ENCODE measurements at places on chromosomes 2 and 18. TPM values are rescaled to one million over a fixed set of nuclear protein-coding genes. Genes with fewer than 3 reads are reported as not detected.

The SFT2D3 gene
- 6.2 TPM for total RNA-seq

The BOLL gene
- total RNA-seq = not detected

DNA sequence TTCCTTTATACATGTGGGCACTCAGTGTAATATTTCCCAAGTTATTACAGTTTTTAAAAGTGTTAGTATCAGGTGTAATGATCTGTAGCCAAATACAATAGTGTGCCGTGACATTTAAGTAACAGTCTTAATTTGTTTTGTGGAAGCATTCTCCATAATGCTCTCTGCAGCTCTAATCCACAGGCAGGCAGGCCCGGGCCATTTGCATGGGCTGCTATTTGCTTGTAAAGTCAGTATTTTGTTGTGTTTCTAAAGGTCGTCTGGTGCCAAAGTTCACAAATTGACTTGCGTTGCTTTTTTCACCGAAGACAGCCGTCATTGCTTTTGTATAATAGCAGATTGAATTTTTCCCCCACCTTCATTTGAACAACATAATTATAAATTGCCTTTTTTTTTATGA is 153.0 kb downstream of the GBX2 start:
- no peak for DNase-seq

- DNase-seq = no peak
Measured at GRCh38 chr2:71008342-71008741, 13.7 kb upstream of the TEX261 start.

GRCh38 chr2:240514631-240515030 is 43.2 kb downstream of the ANKMY1 start:
- DNase-seq = no peak

DNA sequence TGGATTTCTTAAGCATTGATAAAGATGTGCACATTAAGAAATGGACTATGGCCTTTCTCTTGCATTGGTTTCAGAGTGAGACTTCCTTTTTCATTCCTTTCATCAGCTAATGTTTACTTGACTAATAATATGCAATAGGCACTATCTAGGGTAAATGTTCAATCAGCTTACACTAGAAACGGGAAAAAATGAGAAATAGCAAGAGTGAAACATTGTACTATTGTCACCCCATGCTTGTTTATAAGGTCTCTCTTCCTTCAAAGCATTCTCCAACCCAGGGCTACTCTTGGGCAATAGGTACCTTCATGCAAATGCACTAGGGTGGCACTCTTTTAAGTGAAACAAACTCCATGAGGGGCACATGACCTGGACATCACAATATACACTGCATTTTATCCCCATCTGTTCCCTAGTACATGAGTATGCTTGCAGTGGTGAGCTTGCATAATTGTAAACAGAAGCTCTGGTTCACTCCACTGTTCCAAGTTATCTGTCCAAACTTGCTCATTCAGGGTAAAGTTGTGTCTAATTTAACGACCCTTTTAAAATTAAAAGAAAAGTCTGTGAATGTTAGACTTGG is 402.3 kb downstream of the ERBB4 start:
- no peak for DNase-seq

The SLC9A4 gene
- 0.05 TPM for total RNA-seq

The PROKR1 gene
- not detected for total RNA-seq

The HOXD9 gene
- not detected for total RNA-seq

GRCh38 chr18:58491773-58492752 is 136.8 kb downstream of the ALPK2 start:
- no peak for DNase-seq

- DNase-seq = no peak
Measured at GRCh38 chr2:136204971-136205370, 87.0 kb upstream of the CXCR4 start.

DNA sequence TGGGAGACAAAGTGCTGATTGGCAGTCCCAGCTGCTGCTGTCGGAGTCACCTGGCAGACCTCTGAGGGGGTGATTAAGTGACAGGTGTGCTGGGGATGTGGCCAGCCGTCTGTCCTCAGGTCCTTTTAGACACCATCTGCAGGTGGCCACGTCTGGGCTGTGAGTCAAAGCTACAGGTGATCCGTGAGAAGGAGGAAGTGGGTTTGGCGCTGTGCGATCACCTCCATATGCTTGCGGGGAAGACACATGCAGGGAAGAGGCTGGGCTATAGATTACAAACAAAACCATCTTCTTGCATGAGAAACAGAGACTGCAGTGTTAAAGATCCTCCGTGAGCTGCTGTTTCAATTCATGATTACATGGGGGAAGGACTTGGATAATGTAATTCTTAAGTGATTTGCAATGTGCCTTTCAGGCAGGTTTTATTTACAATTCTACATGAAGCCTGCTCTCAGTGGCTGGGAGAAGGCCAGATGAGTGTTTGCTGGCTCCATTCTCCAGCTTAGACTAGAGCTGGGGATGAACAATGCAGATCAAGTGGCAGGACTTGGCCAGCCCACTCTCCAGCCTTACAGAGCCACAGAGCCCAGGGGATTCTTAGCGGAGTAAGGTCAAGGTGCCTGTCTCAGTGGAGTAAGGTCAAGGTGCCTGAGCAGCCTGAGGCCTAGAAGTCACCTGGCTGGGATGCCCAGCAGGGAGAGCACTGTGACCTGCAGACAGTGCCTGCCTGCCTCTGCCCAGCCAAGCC is 87.8 kb downstream of the LYPD1 start:
- no peak for DNase-seq

DNA sequence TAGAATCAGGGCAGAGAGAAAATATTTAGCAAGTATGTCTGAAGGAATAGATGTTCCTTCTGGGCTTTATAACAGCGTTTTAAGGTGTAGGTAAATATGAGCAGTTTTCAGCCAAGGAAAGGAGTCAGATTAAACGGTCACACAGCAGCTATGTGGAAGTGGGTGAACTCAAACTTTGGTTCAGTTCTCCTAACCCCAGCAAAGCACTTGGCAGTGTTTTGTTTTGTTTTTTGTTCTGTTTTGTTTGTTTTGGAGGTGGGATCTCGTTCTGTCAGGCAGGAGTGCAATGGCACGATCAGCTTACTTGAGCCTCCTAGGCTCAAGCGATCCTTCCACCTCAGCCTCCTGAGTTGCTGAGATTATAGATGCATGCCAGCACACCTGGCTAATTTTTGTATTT is 24.6 kb downstream of the TANC1 start:
- DNase-seq = no peak

- DNase-seq = no peak
Measured at GRCh38 chr18:46693996-46694395, 37.0 kb upstream of the LOXHD1 start.

GRCh38 chr2:96867756-96868554 is 1.9 kb downstream of the SEMA4C start:
- DNase-seq = no peak

The PTH2R gene
- not detected for total RNA-seq

DNA sequence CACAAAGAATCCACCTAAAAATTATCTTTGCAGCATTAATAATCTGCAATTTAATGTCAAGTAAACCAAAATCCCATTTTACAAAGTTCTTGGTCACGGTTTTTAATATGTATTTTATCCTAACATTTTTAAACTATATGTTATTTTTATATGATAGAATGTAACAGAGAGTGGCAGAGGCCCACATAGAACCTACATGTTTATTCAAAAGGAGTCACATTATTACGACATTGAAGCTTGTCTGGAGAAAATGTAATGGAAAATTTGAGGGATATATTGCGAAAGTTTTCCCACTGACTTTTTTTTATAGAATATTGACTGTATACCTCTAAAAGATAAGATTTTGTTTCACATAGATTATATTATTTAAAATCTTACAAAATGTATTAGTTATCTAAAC is 89.7 kb upstream of the COL3A1 start:
- DNase-seq = no peak

DNA sequence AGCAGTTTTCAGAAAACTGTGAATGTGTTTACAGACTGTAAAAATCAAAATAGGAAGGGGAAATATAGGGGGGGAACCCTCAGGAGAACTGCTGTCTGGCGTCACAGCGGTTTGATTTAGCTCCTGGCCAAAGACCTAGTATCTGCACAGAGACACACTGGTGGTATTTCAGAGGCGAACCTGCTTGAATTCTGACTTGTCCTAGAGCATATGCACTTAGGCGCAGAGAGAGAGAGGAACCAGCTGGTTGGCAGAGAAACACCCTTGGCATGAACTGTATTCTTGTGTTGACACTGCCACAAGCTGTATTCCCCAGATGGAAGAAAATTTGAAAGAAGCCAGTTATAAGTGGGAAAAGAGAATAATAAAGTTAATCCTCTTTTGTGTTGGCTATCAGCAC is 506.5 kb upstream of the NRP2 start:
- no peak for DNase-seq

GRCh38 chr2:47259829-47260228 is 104.7 kb upstream of the STPG4 start:
- DNase-seq = no peak

The CNDP1 gene
- not detected for total RNA-seq

The MRPL33 gene
- total RNA-seq = 50.1 TPM

GRCh38 chr2:46122318-46122976 is 174.8 kb upstream of the EPAS1 start:
- DNase-seq = no peak

DNA sequence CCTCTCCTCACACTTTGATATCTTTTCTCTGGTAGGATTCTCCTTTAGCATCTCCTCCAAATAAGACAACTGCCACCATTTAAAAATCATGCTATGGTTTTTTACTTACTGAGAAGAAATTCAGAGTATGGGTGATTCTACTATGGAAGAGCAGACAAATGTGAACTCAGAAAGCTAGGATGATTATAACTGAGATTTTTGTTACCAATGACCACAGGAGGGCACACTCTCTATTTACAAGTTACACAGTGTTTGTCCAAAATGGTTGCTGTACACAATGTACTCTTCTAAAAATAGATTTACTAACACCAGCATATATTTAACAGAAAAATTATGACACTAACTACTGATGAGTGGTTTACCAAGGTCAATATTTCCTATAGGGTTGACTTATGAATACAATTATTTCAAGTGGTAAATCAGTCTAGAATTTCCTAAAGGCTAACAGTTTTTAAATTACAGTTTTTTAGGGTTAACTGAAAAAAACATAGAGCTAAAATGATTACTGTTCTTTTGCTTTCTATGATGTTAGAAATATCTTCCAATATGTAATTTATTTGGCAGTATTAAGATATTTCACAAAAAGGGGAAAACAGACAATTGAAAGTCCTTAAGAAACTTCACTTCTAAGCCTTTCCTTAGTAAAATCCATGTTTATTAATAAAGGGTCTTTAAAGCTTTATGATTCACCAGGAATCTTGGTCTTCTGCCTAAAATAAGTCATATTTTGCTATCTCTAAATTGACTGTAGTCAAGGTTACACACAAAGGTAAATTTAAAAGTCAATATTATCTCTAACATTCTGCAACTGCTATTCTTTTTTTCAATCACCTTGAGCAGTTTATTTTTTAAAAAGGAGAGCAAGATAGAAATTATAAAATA is 57.2 kb downstream of the MAP4K3 start:
- peak; percentile 31 for DNase-seq

- no peak for DNase-seq
Measured at GRCh38 chr2:20106746-20107145, 55.3 kb upstream of the LAPTM4A start.

The MDH1B gene
- 1.0 TPM for total RNA-seq

GRCh38 chr18:48840491-48840877 is 110.3 kb downstream of the SMAD7 start:
- no peak for DNase-seq

DNA sequence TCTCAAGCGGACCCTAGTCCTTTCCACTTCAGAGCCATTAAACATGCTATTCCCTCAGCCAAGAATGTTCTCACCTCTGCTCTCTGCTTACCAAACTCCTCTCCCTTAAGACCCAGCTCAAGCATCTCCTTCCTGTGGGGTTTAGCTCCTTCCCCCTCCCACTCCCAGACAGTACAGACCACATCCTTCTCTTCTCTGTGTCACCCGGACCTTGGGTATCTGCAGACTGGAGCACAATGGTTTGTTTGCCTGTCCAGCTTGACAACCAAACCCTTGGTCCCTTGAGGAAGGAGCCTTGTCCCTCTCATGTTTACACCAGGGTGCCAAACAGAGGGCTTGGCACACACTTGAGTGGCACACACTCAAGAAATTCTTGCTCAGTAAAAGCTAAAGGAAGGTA is 4.1 kb upstream of the CD8A start:
- no peak for DNase-seq

DNA sequence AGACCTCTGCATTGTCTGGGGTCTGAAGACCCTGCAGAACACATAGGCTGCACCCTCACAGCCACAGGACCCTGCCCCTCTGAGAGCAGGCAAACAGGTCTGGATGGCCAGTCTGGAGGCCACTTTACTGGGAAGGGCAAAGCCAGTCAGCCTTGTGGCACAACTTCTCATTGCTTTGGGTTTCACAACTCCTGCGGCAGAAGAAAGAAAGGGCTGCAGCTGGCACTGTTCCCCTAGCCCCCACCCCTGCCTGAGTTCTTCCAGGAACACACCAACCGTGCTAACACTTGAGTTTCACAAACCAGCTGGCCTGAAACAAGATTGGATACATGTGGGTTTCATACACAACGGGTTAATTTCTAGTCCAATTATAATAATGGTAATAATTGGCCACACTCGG is 276.5 kb upstream of the MGAT5 start:
- no peak for DNase-seq

- no peak for DNase-seq
Measured at GRCh38 chr2:32386739-32387138, 29.9 kb downstream of the BIRC6 start.

The RAB31 gene
- 23.3 TPM for total RNA-seq

GRCh38 chr18:13629841-13630715 is 96.3 kb downstream of the FAM210A start:
- peak; percentile 48 for DNase-seq

GRCh38 chr18:28582724-28583123 is 405.8 kb upstream of the CDH2 start:
- no peak for DNase-seq

- no peak for DNase-seq
Measured at GRCh38 chr2:231900486-231900942, 25.7 kb downstream of the NPPC start.

DNA sequence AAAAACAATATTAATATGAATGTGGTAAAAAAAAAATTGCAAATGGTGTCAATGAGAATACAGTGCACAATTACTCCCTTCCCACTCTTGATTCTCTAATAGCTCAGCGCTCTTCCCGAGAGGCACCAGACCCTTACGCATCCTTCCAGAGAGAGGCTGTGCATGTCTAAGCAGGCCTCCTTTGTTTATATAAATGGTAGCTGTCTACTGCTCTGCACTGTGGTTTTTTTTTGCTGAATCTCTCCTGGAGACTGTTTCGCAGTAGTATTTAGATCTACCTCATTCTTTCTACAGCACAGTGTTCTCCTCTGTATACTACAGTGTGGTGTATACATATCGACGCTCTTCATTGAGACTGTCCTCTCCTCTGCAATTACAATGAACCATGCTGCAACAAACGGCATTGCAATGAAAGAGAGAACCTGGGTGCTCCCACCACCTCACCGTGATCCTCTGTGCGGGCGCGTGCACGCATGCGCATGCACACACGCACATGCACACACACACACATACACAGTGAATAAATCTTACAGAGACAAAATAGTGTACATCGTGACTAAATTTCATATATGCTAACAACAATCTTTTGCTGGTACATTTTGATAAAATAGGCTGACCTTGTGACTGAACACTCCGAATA is 19.4 kb downstream of the SEPTIN10 start:
- no peak for DNase-seq

- no peak for DNase-seq
Measured at GRCh38 chr2:209314653-209315052, 109.2 kb upstream of the MAP2 start.

The SOWAHC gene
- 2.0 TPM for total RNA-seq

The MYO5B gene
- total RNA-seq = 4.4 TPM

The LYG2 gene
- total RNA-seq = not detected
